ENCODE measurements at places on chromosomes 12 and 14.
A peak's percentile ranks its signal among the peaks of the same experiment; 100 is the strongest.

DNA sequence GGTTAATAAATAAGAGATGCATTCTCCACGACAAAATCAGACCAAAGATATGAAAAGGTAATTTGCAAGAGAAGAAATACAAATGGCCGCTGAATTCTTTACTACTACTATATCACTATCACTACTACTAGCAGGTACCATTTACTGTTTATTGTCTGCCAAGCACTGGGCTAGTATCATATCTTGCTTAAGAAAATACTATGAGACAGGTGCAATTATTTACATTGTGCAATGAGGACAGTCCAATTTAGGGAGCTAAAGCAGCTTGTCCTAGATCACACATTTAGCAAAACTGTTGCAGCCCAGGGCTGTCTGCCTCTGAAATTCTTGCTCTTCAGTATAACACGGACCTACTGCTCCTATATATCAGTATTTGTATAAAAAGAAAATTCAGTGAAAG is 52.8 kb downstream of the CRADD start:
- no peak for DNase-seq

- no peak for DNase-seq
These were observed 56.8 kb downstream of the GNG2 start for GRCh38 chr14:51917193-51917592.

DNA sequence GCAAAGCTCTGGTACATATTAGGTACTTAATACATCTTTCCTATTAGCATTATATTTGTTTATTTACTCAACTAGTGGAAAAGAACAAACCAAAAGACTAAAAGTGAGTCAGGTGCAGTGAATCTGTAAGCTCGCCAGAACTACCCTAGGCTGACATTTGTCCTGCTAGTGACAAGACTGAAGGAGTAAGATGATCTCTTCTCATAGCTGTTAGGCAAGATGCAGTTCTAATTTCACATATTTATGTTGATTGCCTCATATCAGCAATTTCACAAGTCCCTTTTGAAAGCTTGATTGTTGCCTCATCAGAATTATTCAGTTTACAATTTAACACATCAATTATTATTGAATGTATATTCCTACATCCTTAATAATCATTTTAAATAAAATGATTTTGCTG is 293.0 kb upstream of the NAV3 start:
- DNase-seq: peak; percentile 2

- DNase-seq: no peak
These were observed 32.3 kb upstream of the ANKS1B start for GRCh38 chr12:100017056-100017455.

- no peak for DNase-seq
These were observed 91.0 kb downstream of the LRRC74A start for GRCh38 chr14:76917158-76917596.

DNA sequence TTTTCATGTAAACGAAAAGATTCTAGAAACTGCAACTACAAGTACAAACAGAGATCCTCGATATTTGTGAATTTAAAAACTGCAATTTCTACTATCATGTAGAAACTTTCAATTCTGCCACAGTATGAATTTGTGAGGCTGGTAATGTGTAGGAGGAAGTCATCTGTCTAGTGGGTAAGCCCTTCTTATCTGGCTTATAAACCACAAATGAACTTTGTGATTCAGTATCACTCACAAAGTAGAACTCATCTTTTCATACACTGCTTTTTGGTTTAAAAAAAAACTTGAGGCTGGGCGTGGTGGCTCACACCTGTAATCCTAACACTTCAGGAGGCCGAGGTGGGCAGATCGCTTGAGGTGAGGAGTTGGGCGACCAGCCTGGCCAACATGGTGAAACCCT is 20.7 kb downstream of the GTF2A1 start:
- DNase-seq: no peak

DNA sequence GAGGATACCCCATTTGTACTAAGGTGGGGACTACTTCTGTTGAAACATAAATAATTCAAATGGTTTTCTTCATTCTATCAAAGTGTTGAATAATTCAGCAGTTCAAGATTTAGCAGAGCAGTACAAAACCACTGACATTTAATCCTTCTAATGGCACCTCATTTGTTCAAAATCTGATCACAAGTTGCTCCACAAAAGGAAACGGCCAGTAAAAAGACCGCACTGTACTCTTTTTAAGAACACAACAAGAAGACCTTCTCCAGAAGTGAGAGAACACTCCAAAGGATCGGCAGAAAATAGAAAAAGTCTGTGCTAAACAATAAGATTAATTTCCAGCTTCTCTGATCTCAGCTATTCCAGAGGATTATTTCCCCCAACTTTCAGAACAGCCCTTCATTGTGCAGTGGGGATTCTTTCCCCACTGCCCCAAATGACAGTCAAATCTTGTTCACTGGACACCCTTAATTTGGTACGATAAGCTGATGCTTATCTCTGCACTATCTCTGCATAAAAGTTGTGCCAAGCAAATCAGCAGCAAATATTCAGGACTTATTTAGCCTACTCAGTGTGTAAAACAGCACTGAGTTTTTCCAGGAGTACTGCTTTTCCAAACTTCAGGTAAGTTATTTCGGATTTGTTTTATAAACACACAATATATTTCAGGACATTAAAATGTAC is 5.2 kb downstream of the MPHOSPH9 start:
- DNase-seq: no peak

DNA sequence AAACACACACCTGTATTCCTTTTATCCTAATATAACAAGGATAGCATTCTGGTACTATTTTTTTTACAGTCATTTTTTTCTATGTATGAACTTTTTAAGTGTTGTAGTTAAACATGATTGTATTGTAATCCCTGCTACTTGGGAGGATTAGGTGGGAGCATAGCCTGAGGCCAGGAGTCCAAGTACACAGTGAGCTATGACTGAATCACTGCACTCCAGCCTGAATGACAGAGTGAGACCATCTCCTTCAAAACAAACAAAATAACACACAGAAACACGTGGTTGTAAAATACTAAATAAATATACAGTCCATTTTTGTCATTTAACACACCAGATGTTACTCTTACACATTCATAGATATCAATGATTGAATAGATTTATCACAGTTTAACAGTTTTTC is 56.9 kb downstream of the MAP4K5 start:
- no peak for DNase-seq

- DNase-seq: no peak
These were observed at the start of gene CD9 for GRCh38 chr12:6200256-6201212. TSS of gene CD9 (plus strand) at chr12:6200400. CDS start at chr12:6200500, 100 bp downstream.

- no peak for DNase-seq
These were observed 197.3 kb downstream of the PPM1H start for GRCh38 chr12:62737615-62738014.

DNA sequence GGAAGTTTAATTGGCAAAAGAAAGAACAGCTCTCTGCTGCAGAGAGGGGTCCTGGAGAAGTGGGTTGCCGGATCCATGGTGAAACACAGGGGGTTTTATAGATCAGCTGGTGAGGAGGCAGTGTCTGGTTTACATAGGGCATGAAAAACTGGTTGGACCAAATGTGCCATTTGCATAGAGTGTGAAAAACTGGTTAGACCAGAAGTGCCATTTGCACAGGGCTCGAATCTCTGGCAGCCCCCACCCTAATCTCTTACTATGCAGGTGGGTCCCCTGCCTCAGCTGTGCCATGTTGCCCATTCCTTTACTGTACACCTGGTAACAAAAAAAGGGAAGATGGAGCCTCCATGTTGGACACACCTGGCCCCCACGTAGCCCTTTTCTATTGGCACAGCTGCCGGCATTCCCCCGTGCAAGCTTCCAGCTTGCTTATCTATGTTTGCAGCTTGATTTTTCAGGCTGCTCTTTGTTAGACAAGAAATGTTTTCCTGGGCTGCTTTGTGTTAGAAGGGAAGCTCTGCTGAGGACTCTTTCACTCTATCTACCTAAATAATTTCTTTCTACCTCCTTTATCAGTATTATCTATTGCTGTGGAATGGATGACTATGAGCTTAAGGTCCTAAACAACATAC is 61.1 kb upstream of the TMEM132D start:
- DNase-seq: no peak

DNA sequence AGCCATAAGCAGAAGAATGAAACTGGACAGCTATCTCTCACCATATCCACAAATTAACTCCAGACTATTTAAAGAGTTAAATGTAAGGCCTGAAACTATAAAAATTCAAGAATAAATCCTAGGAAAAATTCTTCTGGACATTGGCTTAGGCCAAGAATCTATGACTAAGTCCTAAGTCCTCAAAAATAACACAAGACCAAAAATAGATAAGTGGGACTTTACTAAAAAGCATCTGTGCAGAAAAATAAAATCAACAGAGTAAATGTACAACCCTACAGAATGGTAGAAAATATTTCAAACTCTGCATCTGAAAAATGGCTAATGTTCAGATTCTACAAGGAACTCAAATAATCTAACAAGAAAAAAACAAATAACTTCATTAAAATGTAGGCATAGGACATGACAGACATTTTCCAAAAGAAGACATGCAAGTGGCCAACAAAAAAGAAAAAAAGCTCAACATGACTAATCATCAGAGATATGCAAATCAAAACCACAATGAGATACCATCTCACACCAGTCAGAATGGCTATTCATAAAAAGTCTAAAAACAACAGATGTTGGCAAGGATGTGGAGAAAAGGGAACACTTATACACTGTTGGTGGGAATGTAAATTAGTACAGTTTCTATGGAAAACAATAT is 61.0 kb upstream of the PPFIA2 start:
- no peak for DNase-seq

Data from GM04503 (cell line).